ENCODE measurements at places on chromosomes 11 and 22.
A peak's percentile ranks its signal among the peaks of the same experiment; 100 is the strongest.

GRCh38 chr11:16454289-16454863, 98.0 kb upstream of the SOX6 start:
- DNase-seq: no peak

- DNase-seq: peak; percentile 28
Measured at GRCh38 chr11:6611092-6611962, 689 bp downstream of the TAF10 start.

DNA sequence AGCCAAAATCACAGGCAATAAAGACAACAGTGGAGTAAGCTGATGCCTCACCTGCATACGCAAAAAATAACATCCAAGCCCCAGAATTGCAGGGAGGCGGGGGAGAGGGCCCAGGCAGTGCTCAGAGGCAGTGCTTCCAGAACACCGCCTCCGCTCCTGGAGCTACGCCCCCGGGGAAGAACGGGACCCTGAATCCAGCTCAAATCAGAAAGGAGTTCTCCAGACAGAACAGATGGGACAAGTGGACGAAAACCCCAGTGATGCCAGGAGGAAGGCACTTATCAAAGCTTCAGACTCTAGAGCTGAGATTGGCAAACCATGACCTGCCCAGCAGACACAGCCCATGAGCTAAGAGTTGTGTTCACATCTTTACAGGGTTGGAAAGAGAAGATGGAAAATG, 683.9 kb downstream of the TBC1D22A start:
- DNase-seq: no peak

DNA sequence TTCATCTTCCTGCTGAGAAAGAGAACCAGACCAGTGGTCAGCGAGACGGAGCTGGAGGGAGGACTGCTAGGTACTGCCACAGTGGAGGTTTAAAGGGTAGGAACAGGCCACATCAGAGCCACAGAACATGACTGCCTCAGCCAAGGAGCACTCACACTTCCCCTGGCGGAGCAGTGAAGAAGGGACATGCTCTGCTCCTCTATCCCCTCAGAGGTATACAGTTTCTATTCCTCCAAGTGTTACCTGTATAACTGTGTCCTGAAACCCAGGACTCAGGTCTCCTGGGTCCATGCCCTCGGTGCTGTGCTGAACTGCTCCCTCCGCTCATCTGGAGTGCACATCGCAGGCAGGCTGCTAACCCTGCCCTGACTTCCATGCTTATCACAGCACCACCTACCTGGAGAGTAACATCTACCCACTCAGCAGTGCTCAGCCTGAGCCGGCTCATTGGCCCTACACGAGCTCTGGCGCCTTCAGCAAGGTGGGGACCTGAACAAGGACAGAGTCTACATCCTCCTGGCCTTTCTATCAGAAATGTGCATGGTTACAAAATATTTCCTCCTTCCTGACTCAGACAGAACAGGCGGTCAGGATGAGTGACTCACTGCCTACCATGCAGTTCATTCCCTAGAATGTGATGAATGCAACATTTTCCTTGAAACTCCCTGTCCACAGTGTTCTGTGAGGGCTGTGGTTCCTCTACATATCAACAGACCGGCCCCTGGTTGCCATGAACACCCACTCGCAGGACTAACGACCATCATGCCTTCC, 52.9 kb downstream of the C11orf58 start:
- no peak for DNase-seq

- DNase-seq: no peak
Measured at GRCh38 chr11:93274851-93275250, 55.7 kb upstream of the DEUP1 start.

GRCh38 chr11:1196516-1197391, 26.1 kb upstream of the MUC5B start:
- DNase-seq: no peak

DNA sequence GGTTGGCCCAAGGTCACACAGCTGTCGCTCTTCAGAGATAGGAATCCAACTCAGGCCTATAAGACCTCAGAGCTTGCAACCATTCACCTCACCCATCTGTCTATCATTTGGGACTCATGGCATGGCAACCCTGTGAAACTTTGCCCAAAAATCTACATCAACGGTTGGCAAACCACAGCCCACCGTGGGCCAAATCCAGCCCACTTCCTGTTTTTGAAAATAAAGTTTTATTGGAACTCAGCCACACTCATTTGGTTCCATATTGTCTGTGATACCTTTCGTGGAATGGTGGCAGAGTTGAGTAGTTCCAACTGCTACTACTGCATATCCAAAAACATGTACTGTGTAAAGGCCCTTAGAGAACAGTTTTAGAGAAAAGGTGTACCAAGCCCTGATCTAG, 307.8 kb downstream of the MN1 start:
- DNase-seq: no peak

DNA sequence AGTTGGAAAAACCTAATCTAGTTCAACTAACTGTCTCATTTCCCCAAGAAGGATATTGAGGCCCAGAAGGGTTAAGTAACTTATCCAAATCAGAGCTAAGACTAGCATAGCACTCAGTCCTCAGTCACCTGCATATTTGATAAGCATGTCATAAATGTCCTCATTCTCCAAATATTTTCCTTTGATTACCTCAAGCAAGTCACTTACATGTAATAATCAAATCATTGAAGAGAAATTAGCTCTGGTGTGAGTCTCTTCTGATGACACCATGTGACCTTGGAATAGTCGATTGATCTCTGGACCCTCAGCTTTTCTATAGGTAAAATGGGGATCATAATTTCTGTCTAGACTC, 48.8 kb upstream of the PICALM start:
- no peak for DNase-seq

DNA sequence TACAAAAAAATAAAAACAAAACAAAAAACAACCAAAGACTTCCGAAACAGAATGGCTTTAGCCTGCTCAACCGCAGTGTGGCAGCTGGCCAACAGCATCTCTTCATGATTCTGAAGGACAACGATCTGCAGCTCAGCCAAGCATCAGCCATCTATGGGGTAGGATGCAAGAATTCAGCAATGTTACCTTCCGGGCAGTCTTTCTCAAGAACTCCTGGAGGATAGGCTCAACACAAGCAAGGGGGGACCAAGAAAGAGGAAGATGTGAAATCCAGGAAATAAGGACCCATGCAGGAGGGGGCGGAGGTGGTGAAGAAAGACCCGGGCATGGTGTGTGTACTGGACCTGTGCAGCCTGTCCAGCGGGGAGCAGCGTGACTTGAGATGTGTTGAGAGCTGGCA, 3.5 kb upstream of the TSPO start:
- DNase-seq: no peak

GRCh38 chr11:126337474-126338241, 17.8 kb upstream of the ST3GAL4 start:
- no peak for DNase-seq

DNA sequence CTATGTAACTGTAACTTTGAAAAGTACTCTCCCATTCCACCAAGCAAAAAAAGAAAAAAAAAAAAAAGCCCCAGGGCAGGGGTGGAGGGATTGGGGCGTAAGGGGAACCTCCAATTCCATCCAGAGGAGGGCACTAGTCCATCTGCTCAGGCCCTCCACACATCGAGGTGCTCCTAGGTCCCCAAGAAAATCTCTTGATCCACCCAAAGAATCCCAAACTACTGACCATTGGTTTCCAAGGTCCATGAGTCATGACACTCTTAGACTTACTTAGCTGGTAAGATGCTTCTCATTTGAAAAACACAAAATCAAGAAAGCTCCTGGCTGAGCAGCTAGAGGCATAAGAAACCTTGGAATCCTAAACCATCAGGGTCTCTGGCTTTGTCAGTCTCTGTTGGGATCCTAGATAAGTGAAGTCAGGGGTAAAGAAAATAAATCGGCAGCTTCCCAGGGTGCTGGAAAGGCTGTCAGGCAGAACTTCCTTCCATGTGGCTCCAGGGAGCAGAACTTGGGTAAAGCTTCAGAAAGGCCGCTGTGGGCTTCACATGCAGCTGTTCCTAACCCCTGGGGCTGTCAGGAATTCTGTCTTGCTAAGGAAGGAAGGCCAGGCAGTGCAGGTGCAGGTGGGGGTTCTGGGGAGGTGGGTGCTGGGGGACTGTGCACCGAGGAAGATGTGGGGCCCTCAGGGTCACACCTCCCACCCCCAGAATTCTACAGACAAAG, 49.4 kb upstream of the ADA2 start:
- no peak for DNase-seq

GRCh38 chr11:41274831-41275230, 184.6 kb downstream of the LRRC4C start:
- DNase-seq: no peak

GRCh38 chr11:60169264-60169915, 13.5 kb downstream of the MS4A6A start:
- no peak for DNase-seq

- DNase-seq: no peak
Measured at GRCh38 chr22:19997561-19998231, 18.9 kb downstream of the ARVCF start.

DNA sequence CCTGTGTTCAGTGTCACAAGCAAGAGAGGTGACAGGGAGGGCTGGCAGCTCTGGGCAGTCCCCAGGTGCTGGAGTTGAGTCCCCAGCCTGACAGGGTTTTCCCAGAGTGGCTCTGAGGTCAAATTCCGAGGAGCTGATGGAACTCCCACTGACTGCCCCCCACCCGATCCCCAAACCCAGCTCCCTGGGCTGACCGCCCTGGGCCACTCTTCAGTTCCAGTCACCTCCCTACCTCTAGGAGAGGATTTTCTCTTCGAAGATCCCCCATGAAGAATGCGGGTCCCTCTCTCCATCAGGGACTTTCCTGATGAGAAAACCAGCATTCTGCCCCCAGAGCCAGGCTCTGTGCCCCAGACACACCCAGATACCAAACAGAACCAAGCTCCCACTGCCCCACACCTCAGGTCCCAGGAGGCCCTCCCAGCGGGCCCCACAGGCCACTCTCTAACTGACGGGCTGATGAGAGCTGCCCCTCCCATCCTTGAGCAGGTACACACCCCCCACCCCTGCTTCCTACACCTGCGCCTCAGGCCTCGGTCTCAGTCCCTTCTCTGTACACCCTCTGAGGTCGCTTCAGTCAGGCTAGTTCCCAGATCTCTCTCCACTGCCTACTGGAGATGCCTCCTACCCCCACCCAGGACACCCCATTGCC, 12.1 kb upstream of the RAC2 start:
- no peak for DNase-seq

DNA sequence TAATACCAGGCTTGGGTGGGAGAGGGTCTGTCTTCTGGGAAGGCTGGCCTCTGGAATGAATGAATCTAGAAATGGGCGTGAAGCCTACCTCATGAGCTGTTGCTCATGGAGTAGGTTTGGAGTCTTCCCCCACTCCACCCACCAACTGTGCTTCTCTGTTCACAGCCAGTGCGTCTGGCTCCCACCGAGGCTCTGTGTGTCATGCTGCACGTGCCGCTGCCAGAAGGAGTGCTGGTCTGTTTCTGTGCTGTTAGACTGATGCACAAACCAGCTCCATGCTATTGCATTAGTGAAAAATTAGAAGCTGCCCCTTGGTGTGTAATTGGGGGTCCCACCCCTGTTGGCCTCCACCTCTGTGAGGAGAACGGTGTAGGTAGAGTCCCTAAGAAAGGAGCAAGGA, 132.3 kb upstream of the PARVA start:
- no peak for DNase-seq

DNA sequence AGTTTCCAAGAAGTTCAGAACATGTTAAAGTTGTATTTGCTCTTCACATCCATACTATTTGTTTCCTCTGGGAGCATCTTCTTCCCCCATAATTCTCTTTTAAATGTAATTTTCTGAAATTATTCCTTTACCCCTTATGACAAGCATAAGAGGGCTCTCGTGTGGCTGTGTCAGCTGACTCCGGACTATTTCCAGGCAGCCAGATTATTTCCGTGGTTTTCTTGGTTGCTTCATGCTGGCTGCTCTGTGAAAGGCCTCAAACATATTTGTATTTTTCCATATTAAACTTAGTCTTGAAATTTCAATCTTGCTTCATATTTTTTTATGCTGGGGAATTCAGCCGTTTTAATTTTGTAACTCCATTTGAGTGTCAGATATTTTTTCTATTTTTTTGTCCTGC, 2.8 kb upstream of the MMP1 start:
- DNase-seq: no peak

DNA sequence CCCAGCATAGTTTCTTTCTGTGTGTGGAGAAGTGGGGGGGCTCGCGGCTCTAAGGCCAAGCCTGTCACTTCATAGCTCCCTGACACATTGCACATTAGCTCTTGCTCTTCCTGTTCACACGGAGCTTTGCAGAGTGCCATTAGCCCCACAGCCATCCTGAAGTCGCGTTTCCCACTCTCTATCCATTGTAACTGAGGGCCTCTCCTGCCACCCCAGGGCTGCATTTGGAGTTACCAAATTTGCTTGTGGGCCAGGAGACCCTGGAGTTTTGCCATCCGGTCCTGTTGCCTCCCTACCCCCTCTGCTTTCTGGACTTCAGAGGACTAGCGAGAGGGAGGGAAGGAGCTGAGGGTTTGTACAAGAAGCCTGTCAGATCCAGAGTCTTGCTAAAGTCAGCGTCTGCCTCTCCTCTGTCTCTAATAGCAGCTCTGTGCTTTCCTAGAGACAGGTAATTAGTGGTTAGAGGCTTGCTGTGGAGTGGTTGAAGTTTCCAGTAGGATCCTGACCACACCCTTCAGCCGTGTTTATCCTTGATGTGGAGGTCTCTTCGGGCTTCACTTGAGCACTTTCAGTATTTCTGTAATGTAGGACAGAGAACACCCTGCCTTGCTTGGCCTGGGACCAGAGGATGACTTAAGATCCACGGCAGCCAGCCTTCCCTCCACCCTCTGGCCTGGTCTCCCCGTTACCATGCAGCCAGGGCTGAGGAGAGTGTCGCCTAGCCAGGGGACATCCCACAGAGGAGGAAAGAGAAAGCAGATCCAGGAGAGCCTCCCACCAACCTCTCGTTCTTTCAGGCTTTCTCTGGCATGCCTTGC, 14.1 kb downstream of the DCPS start:
- no peak for DNase-seq

- no peak for DNase-seq
Measured at GRCh38 chr11:84800755-84801346, 826.3 kb downstream of the DLG2 start.

- DNase-seq: no peak
Measured at GRCh38 chr22:30196880-30197336, 49.7 kb downstream of the LIF start.

DNA sequence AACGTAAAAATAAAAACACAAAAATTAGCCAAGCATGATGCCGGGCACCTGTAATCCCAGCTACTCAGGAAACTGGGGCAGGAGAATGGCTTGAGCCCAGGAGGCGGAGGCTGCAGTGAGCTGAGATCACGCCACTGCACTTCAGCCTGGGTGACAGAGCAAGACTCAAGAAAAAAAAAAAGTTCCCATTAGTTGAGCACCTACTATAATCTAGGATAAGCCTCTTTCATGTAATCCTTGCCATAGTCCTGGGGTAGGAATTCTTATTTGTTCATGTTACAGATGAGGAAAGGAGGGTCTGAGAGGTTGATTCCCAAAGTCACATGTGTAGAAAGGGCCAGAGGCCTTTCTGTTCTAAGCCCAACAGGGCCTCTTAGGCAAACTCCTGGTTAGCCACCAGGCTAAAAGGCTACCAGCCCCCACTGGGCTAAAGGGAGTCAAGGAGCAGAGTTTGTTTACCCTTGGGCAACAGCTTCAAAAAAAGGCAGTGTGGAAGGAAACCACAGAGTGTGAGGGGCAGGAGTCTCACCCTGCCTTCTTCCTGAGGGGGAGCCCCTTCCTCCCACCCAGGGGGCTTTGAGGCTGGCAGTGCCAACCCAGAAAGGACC, 21.6 kb upstream of the CSNK1E start:
- no peak for DNase-seq
